Right lung (tissue), 10 donors: ENCODE measurements at places on chromosomes 12 and 14. TPM values are rescaled to one million over a fixed set of nuclear protein-coding genes. Genes with fewer than 3 reads are reported as not detected.

GRCh38 chr14:67892466-67893100 lies 73.0 kb downstream of the RAD51B start:
- DNase-seq: no peak

- no peak for DNase-seq
Measured at GRCh38 chr12:62673028-62673815, 206.6 kb downstream of the MON2 start.

The COQ5 gene
- 58.0 TPM for polyA plus RNA-seq

DNA sequence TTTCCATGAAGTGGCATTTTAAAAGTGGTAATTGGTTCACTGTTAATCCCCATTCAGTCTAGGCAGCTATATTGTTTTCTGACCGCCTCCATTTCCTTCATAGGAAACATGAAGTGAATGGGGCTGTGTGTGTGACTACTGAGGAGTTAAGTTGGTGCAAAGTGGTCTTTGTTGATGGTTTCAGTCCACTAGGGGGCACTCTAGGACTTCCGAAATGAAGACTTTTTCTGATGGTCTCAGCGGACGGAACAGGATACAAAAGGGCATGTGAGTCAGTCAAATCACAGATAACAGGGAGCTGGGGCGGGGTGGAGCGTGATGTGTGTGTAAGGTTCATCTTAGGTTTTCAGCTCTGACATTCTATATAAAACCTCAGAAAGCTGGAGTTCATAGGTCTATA lies 240.1 kb upstream of the OR4E1 start:
- no peak for DNase-seq

GRCh38 chr12:100249941-100250340 lies 16.9 kb downstream of the DEPDC4 start:
- no peak for DNase-seq

DNA sequence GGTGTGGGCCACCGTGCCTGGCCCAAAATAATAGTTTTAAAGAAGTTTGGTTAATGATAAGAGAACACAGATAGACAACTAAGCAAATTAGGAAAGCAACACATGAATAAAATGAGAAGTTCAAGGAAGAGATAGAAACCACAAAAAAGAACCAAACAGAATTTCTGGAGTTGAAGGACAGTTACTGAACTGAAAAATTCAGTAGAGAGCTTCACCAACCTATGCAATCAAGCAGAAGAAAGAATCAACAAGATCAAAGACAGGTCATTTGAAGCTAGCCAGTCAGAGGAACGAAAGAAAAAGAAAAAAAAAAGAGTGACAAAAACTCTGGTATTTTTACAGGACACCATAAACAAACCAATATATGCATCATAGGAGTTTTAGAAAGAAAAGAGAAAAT lies 15.4 kb upstream of the KRT83 start:
- no peak for DNase-seq

The NTF3 gene
- 3.0 TPM for polyA plus RNA-seq

The KRT85 gene
- not detected for polyA plus RNA-seq

DNA sequence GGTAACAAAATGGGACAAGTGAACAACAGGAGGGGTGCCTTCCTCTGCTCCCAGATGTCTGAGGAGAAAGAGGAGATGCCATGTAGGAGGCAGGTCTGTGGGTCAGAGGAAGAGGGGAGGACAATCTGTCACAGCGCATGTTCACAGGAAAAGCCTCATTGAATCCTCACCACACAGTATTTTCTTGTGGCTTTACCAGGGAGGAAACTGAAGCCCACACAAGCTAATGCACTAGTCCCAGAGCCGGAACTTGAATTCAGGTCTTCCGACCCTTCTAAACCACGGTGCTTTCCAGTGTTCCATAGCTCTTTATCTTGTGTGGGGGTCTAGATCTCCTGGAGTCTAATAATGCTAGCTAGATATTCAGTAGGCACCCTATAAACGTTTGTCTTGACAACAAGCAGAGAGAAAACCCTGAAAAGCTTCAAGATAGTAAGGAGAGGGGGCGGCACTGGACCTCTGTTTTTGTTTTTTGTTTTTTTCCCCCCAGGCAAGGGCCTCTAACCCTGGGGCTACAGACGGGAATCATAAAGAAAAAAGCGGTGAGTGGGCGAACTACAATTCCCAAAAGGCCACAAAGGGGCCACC lies 371 bp upstream of the SHMT2 start:
- DNase-seq: no peak

DNA sequence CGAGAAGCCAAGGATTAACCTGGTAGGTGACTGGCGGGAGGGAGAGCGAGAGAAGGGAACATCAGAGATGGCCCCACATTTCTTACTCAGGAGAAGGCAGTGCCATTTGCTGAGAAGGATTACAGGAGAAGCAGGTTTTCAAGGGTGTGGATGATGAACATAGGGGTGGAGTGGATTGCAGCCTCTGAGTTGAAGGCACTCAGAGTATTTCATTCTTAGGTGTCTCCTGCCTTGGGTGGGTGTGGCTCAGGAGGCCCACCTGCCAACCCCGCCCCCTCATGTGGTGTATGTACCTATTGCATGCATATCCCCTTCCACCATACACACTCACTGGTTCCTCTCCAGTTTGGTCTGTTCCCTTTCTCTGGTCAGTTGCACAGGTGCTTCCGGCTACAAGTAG lies 6.3 kb downstream of the ESPL1 start:
- no peak for DNase-seq
